Fibroblast of the aortic adventitia (primary cell): ENCODE measurements at places on chromosomes 7 and 10. TPM values are rescaled to one million over a fixed set of nuclear protein-coding genes. Genes with fewer than 3 reads are reported as not detected.

ACTR1A gene
- 103 and 105 TPM in 2 replicates for total RNA-seq

- no peak for DNase-seq
Measured at GRCh38 chr10:97849687-97850402, at the start of gene GOLGA7B. GOLGA7B (plus strand) TSS chr10:97849843; CDS start chr10:97850304, 461 bp downstream.

HTRA1 gene
- total RNA-seq, result 55.5 and 156 TPM in 2 replicates

THSD7A gene
- total RNA-seq, result 0.49 and 2.5 TPM in 2 replicates

GRCh38 chr10:42970451-42971250, 106.2 kb upstream of the RET start:
- DNase-seq, result no peak

VIM gene
- total RNA-seq, result 10,091 and 12,680 TPM in 2 replicates

DNA sequence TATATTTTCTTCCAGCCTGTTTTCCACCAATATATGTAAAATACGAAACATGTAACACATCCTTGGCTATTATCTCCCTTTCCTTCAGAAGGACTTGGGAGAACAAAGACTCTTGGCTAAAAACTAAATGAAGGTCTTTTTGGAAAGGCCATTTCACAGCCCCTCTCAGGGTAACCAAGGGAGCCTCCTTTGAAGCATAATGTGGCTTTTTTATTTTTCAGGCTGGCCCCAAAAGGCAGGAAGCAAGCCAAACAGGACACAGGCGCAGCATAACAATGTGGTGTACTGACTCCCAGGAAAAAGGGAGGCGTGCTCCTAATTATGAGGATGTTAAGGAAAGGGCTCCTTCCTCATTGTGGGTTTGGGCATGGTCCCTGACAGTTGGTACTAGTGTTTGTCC, 30.3 kb upstream of the CCSER2 start:
- DNase-seq, result no peak

- DNase-seq, result peak; percentile 43
Measured at GRCh38 chr7:48249166-48249565, 77.9 kb downstream of the ABCA13 start.

CACNB2 gene
- total RNA-seq, result 0.82 and 2.1 TPM in 2 replicates

GRCh38 chr10:102608487-102608886, 35.8 kb upstream of the TRIM8 start:
- DNase-seq, result no peak

CPN1 gene
- not detected in 2 replicates for total RNA-seq

HYAL4 gene
- not detected in 2 replicates for total RNA-seq

FAM180A gene
- total RNA-seq, result 2.5 and 71.0 TPM in 2 replicates

GRCh38 chr10:36765782-36766414, 359.5 kb upstream of the ANKRD30A start:
- peak; percentile 71 for DNase-seq

STEAP1B gene
- total RNA-seq, result 2.5 and 38.6 TPM in 2 replicates

GRCh38 chr7:98288064-98288823, 6.8 kb downstream of the BRI3 start:
- no peak for DNase-seq

- DNase-seq, result no peak
Measured at GRCh38 chr10:30816820-30817171, 187.2 kb upstream of the LYZL2 start.

COL17A1 gene
- total RNA-seq, result 2.0 and 2.3 TPM in 2 replicates

GRCh38 chr7:137086896-137087295, 218.4 kb downstream of the CHRM2 start:
- DNase-seq, result no peak

GRCh38 chr10:90695915-90696676, 161.7 kb downstream of the HTR7 start:
- no peak for DNase-seq

ACTL6B gene
- total RNA-seq, result not detected in 2 replicates

- DNase-seq, result no peak
Measured at GRCh38 chr10:61987537-61987936, 86.0 kb downstream of the ARID5B start.

DNA sequence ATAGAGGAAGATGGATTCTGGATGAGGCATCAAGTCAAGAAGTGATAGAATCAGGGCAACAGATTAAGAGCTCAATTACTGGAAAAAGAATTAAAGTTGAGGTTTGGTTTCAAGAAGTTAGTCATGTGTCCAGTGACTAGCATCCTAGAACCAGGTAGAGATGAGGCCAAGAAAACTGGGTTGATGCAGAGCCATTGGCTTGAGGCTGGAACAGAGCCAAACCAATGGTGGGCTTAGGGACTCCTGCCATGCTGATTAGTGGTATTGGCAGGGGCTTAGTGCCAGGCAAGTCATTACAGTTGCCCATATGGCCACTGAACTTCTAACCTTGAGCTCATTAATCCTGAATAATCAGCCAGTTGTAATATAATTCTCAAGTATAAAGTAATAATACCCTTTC, 18.5 kb downstream of the ZNF277 start:
- DNase-seq, result peak; percentile 34

GRCh38 chr7:155918720-155919390, 106.6 kb upstream of the SHH start:
- DNase-seq, result peak; percentile 70

C7orf57 gene
- total RNA-seq, result 0.09 TPM in 1 of 2 replicates, not detected in the other

DNA sequence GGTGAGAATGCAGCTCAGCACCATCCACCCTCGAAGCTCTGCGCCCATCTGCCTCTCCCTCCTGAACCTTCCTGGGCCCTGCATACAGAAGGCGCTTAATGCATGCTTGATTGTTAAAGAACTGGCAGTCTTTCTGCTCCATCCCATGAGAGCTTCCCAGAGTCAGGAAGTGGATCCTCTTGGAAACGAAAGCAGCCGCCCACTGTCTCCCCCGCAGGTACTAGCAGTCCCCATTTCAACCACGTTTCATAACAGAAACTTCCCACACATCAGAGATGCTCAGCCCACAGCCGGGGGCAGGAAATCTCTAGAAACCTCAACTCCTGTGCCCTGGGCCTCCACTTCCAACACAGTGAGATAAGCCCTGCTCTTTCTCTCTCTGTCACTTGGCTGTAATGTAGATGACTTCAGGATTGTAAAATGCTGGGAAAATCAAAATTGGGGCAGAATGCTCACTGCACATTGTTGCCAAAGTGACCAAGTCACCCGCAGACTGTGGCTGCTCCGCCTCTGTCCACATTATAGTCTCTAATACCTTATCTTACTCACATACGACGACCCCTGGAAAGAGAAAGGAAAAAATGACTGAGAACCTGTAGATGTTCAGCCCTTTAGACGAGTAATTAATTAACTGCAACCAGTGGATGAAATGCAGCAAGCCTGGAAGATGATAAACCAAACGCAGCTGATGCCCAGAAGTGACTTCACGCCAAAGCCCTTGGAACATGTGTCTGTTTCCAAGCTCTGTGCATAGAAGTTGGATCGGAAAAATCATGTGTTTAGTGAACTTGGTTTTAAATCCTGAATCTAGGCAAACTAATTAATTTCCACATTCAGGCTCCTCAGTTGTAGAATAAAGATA, 28.5 kb downstream of the GSDME start:
- DNase-seq, result peak; percentile 68

GRCh38 chr10:87636313-87636915, 23.3 kb upstream of the PAPSS2 start:
- DNase-seq, result no peak

DNA sequence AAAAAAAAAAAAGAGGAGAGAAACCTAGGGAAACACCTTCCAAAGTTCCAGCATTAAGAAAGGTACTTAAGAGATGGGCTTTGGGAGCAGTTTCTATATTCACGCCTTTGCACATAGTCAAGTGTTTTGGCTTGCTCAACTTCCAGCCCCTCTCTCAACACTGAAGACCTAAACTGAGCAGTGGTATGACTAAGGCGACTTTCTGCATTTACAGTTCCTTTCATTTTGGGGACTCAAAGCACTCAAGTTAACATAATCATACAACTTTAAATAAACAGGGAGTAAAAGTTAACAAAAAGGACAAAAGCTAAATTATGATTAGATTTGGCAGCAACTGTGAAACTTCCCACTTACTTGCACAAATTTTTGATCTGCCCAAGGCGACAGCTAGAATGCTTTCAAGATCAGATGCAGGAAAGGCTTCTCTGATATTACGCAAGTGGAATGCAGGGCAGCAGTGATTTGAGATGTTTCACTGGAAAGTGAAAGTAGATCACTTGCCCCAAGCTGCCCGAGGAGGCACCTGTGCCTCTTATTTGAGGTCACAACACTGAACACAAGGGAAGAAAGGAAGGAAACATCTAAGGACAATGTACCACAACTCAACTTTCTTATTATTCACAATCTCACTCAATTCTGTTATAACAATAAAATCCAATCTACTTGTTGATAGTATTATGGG, 199.5 kb downstream of the SKAP2 start:
- peak; percentile 22 for DNase-seq

- peak; percentile 74 for DNase-seq
Measured at GRCh38 chr7:81626008-81626407, 143.8 kb downstream of the HGF start.

DNA sequence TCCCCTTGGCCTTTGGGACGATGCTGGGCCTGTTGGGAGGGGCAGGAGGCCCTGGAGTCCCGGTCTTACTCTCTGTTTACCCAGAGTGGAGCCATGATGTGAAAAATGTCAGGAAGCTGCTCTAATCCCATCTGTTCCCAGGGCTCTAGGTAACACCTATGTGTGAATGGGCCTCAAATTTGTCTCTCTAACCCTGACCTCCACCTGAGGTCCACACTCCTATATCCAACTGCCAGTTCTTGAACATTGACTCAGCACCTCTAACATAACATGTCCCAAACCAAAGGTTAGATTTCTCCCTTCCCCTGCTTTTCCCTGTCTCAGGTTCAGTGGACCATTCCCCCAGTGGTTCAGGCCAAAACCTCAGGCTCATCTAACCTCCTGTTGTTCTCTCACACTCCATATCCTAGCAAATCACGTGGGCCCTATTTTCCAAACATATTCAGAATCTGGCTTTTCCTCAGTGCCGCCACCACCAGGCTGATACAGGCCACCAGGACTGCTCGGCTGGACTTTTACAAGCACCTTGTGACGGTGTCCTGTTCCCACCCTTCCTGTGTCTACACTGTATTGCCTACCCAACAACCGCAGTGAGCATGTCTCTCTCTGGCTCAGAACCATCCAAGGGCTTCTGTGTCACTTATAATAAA, 130.6 kb downstream of the ATXN7L1 start:
- no peak for DNase-seq

GRCh38 chr10:104613406-104613805, 27.7 kb upstream of the SORCS3 start:
- DNase-seq, result no peak

DNA sequence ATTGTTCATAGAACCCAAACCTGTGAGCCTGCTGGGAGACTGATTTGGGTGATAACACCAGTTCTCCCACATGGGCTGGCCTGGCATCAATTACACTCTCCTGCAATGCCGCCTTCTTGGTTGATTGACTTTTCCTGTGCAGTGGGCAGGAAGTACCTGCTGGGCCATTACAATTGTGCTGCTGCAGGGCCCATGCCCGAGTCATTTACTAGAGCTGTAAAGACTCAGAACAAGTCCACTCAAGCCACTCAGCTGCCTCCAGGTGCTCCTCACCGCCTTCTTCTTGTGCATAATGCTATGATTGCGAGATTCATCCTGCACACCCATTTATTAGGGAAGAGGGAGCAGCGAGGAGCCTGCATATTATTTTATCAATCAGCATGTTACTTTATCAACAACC, 264.0 kb downstream of the TCERG1L start:
- no peak for DNase-seq

ELAPOR2 gene
- 4.2 and 14.7 TPM in 2 replicates for total RNA-seq

GRCh38 chr10:113442336-113442735, 110.5 kb upstream of the HABP2 start:
- DNase-seq, result no peak

- no peak for DNase-seq
Measured at GRCh38 chr10:116811691-116812090, 37.6 kb upstream of the ENO4 start.

GRCh38 chr10:24462889-24463552, 254.1 kb downstream of the KIAA1217 start:
- peak; percentile 22 for DNase-seq

GRCh38 chr10:106952033-106952432, 212.5 kb downstream of the SORCS1 start:
- no peak for DNase-seq

- no peak for DNase-seq
Measured at GRCh38 chr7:70233776-70234175, 635.5 kb downstream of the AUTS2 start.

GRCh38 chr10:3689871-3690510, 95.0 kb downstream of the KLF6 start:
- DNase-seq, result no peak

PIK3AP1 gene
- total RNA-seq, result 2.0 TPM in 1 of 2 replicates, not detected in the other

GRCh38 chr7:1535100-1535458, 4.6 kb downstream of the MAFK start:
- no peak for DNase-seq

TMEM178B gene
- total RNA-seq, result 0.09 TPM in 1 of 2 replicates, not detected in the other

SNCG gene
- total RNA-seq, result 2.8 and 18.2 TPM in 2 replicates

ABCB8 gene
- total RNA-seq, result 18.1 and 30.9 TPM in 2 replicates

DNA sequence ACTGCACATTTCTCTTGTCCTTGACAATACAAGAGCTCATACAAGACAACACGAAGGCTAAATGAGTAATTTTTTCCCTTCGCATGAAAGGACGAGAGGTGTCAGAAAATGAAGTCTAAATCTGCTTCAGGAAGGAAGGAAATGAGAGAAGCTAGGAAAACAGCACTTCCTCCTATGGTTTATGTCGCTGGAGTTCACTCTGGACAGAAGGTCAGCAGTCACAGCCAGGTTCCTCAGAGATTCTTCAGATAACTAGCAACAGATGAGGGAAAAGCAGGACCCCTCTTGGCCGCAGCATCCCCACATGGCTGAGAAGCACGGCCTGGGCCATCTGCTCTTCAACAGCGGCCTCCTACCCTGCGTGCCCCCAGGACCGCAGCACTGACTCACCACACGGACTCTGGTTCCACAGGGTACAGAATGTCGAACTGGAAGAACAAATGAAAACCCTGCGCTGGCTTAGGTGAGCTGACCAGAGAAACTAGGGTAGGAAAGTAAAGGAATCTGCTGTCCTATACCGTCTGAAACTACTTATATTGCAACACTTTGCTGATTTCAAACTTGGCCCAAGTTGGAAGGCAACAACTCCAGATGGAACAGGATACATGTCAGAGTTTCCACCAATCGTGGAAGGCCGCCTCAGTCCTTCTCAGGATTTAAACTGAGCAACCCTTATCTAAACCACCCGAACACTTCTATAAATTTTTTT, 26.3 kb downstream of the DNMBP start:
- DNase-seq, result peak; percentile 94

DNA sequence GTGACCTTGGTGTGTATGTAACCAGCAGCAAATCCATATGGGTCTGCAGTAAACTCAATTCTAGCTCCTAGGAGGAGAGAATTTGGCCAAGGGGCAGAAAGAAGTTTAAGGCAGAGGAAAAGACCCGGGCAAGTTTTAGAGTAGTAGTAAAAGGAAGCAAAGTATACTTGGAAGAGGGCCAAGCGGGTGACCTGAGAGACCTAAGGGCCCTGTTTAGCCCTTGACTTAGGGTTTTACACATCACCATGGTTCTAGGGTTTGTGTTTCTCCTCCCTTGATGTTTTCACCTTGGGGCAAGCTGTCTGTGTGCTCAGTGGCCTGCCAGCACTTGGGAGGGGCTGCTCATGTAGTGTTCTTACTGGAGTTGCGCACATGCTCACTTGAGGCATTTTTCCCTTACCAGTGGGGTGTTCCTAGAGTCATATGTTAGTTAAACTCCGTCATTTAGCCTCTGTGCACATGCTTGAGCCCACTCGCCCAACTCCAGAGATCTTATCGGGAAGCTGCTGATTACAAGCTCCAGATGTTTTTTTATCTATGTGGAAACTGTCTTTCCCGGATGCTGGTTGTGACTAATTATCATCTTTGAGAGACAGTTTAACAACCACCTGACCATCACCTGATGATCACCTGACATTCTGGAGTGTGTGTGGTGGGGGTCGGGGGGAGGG, 137.6 kb upstream of the PRSS1 start:
- DNase-seq, result no peak

SUGCT gene
- 1.9 and 6.7 TPM in 2 replicates for total RNA-seq

TLL2 gene
- total RNA-seq, result under 0.01 TPM in 2 replicates

- DNase-seq, result peak; percentile 18
Measured at GRCh38 chr7:39536951-39537350, 29.3 kb upstream of the YAE1 start.
